GM23248 (cell line): ENCODE measurements at places on chromosomes 4 and X.

DNA sequence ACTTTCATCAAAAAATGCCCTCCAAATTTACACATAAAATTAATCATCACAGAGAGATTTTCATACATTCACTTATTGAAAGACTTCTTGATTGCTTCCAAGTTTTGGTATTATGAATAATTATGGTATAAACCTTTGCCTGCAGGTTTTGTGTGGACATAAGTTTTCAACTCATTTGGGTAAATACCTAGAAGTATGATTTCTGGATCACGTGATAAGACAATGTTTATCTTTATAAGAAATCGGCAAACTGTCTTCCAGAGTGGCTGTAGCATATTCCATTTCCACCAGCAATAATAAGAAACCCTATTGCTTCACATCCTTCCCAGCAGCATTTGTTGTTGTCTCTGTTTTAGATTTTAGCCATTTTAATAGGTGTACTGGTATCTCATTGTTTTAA, 1507.0 kb upstream of the IGFBP7 start:
- H3K27me3 ChIP-seq, result no peaks in the 10 kb centered on the region
- H3K27ac ChIP-seq, result no peak overlapping the region
- H3K4me3 ChIP-seq, result no peak overlapping the region
- H3K36me3 ChIP-seq, result no peaks in the 10 kb centered on the region
- no peaks in the 10 kb centered on the region for H3K4me1 ChIP-seq

DNA sequence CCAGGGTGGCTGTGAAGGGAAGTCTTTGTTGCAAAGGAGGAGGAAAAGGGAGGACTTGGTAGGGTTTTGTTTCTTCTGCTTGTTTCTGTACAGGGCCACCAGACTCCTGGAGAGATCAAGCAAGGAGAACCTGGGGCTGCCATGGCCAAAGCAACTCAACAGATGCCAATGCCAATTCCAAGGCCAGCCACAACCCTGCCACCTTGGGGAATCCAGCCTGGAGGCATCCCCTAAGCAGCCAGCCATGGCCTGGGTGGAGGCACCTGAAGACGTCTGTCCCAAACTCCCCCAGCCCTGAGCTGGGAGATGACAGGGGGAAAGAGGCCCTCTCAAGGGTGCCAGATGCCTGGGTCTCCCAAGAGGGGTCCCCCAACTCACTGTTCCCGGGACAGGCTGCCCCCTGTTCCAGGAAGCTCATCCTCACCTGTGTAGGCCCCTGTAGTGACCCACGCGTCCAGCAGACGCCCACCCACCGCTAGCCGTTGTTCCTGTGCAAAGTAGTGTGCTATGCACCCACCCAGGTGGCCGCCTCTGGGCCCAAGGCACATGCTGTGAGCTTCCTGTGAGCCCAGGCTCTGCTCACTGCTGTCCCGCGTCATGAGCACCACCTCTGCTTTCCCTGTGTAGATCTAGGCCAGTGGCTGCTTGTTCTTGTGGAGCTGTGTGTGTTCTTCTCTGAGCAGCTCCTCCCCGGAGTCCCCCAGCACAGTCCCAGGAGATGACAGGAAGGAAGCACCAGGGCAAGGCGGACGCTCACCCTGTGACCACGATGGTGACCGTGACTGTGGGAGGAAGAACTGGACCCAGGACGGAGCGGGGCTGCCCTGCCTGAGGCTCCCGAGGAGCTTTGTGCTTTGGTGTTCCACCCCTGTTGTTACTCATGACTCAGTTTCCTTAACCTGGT, 3.2 kb downstream of the PNMA3 start:
- H3K4me1 ChIP-seq, result peaks cover 8% of the 10 kb centered on the region
- no peak overlapping the region for H3K4me3 ChIP-seq
- DNase-seq, result no peak
- no peaks in the 10 kb centered on the region for H3K36me3 ChIP-seq
- no peak overlapping the region for H3K27ac ChIP-seq

DNA sequence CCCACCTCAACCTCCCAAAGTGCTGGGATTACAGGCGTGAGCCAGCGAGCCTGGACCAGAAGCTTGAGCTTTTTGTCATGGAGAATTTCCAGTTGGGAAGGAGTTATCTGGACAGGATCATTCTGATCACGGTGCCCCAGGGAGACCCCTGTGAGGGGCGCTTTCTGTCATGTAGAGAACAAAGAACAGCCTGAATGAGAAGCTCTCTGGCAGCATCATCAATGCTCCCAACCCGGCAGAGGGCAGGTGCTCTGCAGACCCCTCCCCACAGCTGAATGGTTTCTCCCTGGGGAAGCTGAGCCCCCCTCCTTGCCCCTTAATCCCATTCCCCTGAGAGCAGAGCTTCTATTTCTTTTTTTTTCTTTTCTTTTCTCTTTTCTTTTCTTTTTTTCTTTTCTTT, 7.3 kb upstream of the CSF2RA start:
- no peaks in the 10 kb centered on the region for H3K4me1 ChIP-seq
- no peak overlapping the region for H3K4me3 ChIP-seq
- no peaks in the 10 kb centered on the region for H3K36me3 ChIP-seq
- H3K27ac ChIP-seq, result no peak overlapping the region
- H3K27me3 ChIP-seq, result no peaks in the 10 kb centered on the region
- no peak for DNase-seq

GRCh38 chrX:40544343-40545266, 36.2 kb upstream of the ATP6AP2 start:
- no peaks in the 10 kb centered on the region for H3K36me3 ChIP-seq
- H3K4me1 ChIP-seq, result peaks cover 4% of the 10 kb centered on the region; the same call in 1 of the 2 replicates
- H3K27me3 ChIP-seq, result no peaks in the 10 kb centered on the region
- DNase-seq, result peak; percentile 27

GRCh38 chr4:149985981-149986380, 92.3 kb upstream of the DCLK2 start:
- no peaks in the 10 kb centered on the region for H3K36me3 ChIP-seq
- no peak for DNase-seq
- no peak overlapping the region for H3K27ac ChIP-seq
- no peak overlapping the region for H3K4me3 ChIP-seq
- no peaks in the 10 kb centered on the region for H3K4me1 ChIP-seq

GRCh38 chr4:17197070-17197469, 298.6 kb upstream of the LDB2 start:
- no peaks in the 10 kb centered on the region for H3K36me3 ChIP-seq
- H3K4me1 ChIP-seq, result peaks cover 15% of the 10 kb centered on the region
- DNase-seq, result no peak
- no peaks in the 10 kb centered on the region for H3K27me3 ChIP-seq
- H3K4me3 ChIP-seq, result no peak overlapping the region

DNA sequence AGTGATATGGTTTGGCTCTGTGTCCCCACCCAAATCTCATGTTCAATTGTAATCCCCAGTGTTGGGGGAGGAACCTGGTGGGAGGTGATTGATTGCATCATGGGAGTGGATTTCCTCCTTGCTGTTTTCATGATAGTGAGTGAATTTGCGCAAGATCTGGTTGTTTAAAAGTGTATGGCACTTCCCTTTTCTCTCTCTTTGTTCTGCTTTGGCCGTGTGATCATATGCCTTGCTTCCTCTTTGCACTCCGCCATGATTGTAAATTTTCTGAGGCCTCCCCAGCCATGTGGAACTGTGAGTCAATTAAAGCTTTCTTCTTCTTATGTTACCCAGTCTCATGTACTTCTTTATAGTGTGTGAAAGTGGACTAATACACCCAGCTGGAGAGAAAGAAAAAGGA, 113.0 kb upstream of the AADAT start:
- no peaks in the 10 kb centered on the region for H3K36me3 ChIP-seq
- H3K4me3 ChIP-seq, result no peak overlapping the region
- H3K4me1 ChIP-seq, result no peaks in the 10 kb centered on the region
- no peak overlapping the region for H3K27ac ChIP-seq
- DNase-seq, result no peak

DNA sequence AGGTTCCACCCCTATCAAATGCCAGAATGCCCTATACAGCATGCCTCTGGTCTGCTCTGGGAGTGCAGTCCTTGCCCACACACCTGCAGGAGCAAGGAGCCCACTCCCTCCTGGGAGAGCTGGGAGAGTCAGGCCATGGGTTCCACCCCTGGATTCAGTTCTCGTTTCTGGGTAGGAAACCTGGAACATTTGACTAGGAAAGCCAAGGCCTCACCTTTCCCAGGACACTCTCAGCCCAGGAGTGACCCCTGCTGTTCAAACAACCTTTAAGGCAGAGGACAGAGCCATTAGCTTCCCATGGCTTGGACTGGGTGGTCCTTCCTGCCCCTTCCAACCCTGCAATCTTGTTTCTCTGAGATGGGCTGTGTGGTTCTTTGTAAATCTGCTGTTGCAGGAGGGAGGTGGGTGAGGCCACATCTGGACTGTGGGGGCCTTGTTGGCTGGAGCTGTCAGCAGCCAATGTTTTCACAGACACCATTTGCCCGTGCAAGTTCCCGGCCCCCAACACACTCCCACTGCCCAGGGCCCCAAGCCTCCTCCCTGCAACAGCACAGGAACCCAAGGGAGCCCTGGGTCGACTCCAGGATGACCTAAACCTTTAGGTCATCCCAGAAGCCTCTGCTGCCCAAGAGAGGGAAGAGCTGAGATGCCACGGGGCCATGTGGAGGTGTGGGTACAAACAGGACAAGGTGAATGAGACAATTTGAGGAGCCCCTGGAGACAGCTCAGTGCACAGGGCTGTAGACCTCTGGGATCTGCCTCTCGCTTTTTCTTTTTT, 104.4 kb downstream of the PJA1 start:
- no peak overlapping the region for H3K4me3 ChIP-seq
- no peak overlapping the region for H3K27ac ChIP-seq
- no peaks in the 10 kb centered on the region for H3K27me3 ChIP-seq
- peak; percentile 30 for DNase-seq
- H3K4me1 ChIP-seq, result no peaks in the 10 kb centered on the region
- H3K36me3 ChIP-seq, result no peaks in the 10 kb centered on the region
